Activated CD4-positive, alpha-beta T cell treated with anti-CD3 and anti-CD28 coated beads, Interleukin-2, amount 10 ng/mL, durations not matched to agents 7 days and 5 days (primary cell): ENCODE measurements at places on chromosomes 2 and 18.

DNA sequence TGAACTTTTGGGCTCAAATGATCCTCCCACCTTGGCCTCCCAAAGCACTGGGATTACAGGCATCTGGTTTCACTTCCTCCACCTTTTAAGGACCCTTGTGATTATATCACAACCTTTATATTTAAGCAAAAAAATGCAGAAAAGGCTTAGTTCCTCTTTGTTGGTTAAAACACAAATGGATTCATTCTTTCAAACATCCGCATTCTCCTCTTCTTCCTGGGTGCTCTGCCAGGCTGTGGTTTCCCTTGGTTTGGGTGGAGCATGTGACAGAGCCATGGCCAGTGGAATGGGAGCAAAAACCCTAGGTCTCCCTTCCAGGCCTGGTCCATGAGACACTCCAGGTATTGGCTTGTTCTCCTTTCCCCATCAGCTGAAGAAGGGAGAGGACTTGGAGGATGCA is 9.9 kb upstream of the SLC66A3 start:
- DNase-seq, result no peak

DNA sequence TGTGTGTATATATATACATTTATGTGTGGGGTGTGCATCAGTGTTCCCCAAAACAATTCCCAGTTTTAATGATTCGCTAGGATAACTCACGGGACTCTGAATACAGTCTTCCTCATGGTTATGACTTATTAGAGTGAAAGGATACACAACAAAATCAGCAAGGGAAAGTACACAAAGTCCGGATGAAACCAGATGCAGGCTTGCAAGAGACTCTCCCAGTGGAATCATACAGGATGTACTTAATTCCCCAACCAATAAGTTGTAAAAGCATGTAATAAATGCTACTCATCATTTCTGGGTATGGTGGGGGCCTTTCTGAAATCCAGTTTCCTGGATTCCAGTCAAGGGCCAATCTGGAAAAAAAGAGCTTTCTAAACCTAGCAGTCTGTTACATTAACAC is 654.1 kb upstream of the SYT4 start:
- no peak for DNase-seq

GRCh38 chr2:121031568-121032340 is 253.2 kb downstream of the TFCP2L1 start:
- no peak for DNase-seq

DNA sequence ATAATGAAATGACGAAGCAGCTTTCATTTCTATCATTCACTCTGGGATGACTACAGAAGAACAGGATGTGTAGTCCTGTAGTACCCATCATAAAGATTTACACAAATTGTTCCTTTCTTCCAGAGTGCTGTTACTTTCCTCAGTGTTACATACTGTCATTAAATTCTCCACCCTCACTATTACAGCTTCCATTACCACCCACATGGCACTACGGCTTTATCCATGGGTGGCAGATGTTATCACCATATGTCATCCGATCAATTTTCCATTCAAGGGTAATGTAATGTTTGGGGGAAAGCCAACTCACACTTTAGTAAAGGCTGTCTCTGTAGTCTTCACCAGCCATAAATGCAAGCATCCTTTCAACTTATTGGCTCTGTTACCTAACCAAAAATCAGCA is 7.1 kb upstream of the CSRNP3 start:
- no peak for DNase-seq

DNA sequence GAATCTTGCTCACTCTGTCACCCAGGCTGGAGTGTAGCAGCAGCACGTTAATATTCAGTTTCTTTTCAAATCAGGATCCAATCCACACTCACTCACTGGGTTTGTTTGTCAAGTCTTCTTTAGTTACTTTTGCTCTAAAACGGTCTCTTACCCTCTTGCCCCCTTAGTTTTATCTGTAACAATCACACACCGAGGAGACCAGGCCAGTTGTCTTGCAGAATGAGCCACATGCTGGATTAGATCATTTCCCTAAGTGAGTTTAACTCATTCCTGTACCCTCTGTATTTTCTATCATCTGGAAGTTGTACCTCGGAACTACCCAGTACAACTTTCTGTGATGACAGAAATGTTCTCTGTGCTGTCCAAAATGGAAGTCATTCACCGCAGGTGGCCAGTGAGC is 20.7 kb upstream of the TOGARAM2 start:
- DNase-seq, result no peak

DNA sequence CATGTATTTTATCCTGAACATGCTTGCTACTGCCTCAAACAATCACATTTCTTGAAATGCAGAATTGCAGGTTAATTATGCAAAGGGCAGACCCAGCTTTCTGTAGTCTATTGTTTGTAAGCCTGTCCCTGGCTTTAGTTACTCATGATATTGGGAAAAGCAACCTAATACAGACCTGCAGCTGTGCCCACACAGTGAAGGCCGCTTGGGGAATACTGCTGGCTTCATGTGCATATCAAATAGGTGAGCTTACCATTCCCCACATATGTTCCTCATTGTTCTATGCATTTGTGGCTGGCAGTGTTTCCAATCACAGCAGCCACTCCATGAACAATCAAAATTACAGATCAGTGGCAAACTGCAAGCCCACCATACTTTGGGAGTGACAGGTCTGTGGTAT is 186.3 kb downstream of the TMEM163 start:
- DNase-seq, result no peak

DNA sequence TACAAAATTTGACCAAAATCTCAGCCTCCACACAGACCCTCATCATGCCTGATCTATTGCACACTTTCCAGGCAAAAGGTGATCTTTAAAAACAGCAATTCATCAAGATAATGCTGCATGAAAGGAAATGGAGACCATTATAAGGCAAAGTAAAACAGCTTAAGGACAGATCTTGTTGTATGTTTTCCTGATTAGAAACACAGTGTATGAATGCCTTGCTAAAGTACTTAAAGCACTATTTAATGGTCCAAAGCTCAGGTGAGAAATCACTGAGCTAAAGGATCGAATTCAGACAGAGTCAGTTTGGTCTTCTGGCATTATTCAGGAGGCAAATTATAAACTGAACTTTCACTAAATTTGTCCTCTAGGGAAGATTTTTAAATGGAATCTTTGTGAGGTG is 18.7 kb upstream of the FTCDNL1 start:
- DNase-seq, result no peak

DNA sequence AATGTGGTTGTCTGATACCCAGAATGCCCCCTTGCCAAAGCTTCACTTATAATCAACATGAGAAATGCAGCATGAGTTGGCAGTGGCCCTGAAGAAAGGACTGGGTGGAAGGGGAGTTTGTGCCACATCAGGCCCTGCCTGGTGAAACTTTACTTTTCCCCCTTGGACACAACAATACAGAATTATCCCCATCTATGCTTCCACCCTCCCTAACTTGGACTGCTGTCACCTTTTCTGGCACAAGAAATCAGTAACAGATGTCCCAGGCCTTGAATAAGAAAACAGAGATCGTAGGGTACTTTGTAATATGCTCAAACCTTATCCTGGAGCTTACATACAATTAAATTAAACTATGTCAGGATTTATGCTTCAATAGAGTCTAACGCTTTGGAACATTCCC is 128.9 kb upstream of the SATB2 start:
- DNase-seq, result no peak

DNA sequence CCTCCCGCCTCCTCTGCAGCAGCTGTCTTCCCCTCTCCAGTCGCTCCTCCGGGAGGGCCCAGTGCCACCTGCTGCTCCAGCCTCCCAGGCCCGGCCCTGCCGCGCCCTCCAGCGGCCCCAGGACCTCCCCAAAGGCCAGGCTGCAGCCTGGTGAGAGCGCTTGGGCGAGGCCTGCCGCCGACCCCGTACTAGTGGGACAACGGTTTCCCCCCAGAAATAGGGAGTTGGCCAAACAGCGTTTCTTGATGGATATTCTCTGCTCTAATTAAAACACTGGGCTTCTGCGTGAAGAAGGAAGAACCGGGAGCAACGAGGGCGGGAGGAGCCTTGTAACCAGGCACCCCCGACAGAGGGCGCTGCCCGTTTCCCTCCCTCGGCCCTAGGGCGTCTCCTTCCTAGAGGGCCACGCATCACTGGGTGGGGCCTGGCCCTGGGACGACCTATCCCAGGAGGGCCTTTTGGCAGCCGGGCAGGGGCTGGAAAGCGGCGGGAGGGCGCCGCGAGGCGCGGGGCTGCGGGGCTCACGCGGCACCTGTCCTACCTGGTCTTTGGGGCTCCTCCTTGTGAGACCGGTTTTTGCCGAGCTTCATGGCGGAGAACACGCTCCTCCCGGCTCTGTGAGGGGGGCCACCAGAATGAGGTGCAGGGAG is 25.4 kb upstream of the OTOF start:
- peak; percentile 85 for DNase-seq

GRCh38 chr18:55735199-55735855 is 147.3 kb upstream of the TCF4 start:
- DNase-seq, result no peak

- no peak for DNase-seq
Observed at GRCh38 chr2:45466053-45466452, 145.0 kb downstream of the SRBD1 start.

- DNase-seq, result no peak
Observed at GRCh38 chr2:188569431-188570165, 277.9 kb downstream of the GULP1 start.
